Fibroblast of skin of abdomen (primary cell): ENCODE measurements at places on chromosomes 12 and 14.

DNA sequence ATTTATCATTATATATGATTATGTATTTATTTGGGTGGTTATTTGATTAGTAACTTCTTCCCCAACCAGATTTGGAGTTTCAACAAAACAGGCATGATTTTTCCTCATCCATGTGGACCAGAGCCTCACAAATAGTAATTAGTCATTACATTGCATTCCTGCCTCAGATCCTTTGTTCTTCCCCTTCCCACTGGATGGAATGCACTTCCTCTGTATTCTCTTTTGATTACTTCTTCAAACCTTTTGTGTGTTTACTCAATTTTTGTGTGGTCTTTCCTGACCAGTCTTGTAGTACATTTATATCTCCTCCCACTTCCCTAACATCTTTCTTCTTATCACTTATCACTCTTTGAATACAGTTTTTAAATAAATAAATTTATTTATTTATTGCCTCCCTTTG is 15.5 kb downstream of the SYT1 start:
- peak; percentile 42 for DNase-seq

DNA sequence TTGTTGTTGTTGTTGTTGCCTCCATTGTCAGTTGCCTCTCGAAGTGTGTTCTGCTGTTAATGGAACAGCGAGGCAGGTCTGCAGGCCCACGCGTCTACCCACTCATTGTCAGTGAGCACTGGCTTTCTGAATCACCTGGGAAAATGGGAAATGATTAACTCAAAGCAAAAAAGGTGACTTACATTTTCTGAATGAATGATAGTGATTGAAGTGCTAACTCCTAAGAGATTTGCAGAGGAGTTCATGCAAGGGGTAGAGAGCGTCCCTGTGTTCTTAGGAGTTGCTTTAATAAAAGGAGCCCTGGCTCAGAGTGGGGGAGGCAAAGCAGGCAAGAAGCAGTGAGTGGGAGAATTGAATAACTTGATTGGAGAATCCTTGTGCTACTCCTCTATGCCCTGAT is 177.6 kb downstream of the CAND1 start:
- DNase-seq, result no peak

DNA sequence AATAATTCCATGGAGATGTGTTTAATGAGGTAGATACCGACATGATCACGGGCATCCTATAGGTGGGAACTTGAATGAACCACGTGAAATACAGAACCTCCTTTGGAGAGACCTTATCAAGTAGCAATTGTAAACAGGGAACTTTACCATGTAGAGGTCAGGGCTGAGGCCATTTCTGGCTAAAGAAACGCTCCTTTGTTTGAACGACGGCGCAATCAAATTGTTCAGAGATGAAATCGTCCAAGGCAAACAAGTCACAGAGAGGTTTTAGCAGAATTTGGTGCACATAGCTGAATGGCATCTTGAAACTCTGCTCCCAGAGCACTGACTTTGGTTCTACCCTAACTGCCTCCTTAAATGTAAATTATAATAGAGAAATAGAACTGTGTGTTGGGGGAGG is 9.8 kb downstream of the PRIMA1 start:
- DNase-seq, result no peak

DNA sequence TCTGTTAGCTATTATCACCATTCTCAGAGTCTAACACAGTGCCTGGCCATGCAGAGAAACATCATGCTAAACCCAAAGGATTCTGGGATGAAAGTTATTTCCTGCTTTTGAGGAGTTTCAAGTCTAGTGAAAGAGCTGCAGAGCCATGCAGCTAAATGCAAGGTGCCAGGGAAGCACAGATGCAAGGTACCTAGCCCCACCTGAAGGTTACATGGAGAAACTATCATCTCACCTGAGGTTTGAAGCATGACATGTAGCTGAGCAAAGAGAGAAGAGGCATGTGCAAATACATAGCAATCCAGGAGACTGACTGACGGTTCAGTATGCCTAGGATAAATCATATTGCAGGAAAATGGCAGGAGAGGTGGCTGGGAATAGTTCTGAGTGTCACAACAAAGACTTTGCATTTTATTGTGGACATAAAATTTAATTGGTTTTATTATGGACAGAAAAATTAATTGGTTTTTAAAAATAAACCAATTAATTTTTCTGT is 170.4 kb downstream of the PRKD1 start:
- no peak for DNase-seq

GRCh38 chr14:89078021-89078795 is 253.8 kb downstream of the TTC8 start:
- DNase-seq, result no peak

DNA sequence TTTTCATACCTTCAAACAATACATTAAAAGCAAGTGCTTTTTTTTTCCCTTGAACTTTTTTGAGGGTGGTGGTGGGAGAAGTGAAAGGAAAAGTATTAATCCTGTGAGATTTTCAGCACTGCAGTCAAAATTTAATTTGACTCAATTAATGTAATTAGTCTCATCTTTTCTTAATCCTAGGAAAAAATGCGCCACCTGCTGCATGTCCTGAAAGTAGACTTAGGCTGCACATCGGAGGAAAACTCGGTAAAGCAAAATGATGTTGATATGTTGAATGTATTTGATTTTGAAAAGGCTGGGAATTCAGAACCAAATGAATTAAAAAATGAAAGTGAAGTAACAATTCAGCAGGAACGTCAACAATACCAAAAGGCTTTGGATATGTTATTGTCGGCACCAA is 52.2 kb downstream of the SPATA7 start:
- no peak for DNase-seq

DNA sequence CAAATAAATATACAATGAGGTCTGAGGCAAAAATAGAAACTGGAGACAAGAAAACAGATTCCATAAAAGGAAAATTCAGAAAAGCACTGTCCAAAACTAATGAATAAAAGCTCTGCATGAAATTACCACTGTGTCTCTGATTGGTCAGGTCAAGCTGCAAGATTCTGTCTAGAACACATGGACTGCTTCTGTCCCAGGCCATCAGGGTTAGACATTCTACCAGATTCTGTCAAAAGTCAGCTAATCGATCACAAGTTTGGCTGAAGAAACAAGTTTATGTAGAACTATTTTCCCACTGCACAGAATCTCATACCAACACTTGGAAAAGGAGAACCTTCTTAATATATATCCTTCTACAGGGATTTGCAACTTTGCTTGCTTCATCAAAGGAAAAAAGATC is 223.0 kb downstream of the ITPR2 start:
- DNase-seq, result no peak

- DNase-seq, result peak; percentile 97
These were observed 43.0 kb downstream of the LRIG3 start for GRCh38 chr12:58877243-58877743.

- DNase-seq, result no peak
These were observed 181.6 kb upstream of the LMNTD1 start for GRCh38 chr12:25734529-25735180.

GRCh38 chr12:15886372-15887042 is 4.3 kb downstream of the STRAP start:
- no peak for DNase-seq

GRCh38 chr12:76504606-76505005 is 55.0 kb downstream of the OSBPL8 start:
- no peak for DNase-seq

DNA sequence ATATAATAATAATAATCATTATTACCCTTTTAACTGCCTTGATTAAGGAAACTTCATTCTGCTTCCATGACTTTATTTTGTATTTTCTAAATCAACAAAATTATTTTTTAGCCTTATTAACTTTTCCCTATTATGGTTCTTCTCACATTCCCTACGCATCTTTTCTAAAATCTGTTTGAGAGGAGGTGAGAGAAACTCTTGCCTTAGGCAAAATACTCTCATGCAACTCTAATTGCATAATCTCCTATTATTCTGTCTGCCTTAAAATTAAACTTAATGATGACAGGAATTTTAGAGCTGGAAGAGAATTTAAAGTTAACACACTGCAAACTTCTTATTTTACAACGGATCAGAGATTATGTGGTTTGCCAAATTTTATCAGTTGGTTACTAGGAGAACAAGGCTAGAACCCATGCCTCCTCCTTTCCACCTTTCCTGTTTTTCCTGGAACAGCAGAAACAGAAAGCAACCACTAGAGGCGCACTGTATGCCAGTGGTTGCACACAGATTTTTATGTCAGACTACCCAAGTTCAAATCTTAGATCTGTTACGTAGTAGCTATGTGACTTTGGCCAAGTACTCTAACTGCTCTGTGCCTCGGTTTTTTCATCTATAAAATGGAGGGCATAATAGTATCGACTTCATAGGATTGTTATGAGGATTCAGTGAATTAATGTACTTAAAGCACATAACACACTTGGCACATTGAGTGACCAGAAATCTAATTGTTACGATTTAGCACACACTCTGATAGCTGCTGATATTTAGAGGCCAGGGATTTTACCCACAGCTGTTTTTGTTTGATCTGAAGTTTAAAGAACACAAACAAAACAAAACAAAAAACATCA is 4.3 kb upstream of the BRMS1L start:
- peak; percentile 28 for DNase-seq

GRCh38 chr12:52876372-52876771 is 27.6 kb upstream of the KRT78 start:
- no peak for DNase-seq

DNA sequence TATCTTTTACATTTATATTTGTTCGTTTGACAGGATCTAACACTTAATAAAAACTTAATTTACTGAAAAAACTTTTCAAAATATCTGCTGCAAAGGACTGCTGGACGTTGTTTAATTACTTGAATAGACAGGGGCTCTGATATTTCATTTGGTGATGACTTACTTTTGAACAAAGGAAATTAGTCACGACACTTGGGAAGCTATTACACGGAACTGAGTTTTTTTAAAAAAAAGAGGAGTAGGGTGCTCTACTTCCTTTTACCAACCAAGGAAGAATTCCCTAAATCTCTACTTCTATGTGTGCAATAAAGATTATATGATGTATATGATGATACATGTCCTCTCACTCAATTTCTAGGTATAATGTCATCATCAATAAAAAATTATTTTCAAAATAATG is 4.7 kb downstream of the FGD6 start:
- DNase-seq, result no peak

DNA sequence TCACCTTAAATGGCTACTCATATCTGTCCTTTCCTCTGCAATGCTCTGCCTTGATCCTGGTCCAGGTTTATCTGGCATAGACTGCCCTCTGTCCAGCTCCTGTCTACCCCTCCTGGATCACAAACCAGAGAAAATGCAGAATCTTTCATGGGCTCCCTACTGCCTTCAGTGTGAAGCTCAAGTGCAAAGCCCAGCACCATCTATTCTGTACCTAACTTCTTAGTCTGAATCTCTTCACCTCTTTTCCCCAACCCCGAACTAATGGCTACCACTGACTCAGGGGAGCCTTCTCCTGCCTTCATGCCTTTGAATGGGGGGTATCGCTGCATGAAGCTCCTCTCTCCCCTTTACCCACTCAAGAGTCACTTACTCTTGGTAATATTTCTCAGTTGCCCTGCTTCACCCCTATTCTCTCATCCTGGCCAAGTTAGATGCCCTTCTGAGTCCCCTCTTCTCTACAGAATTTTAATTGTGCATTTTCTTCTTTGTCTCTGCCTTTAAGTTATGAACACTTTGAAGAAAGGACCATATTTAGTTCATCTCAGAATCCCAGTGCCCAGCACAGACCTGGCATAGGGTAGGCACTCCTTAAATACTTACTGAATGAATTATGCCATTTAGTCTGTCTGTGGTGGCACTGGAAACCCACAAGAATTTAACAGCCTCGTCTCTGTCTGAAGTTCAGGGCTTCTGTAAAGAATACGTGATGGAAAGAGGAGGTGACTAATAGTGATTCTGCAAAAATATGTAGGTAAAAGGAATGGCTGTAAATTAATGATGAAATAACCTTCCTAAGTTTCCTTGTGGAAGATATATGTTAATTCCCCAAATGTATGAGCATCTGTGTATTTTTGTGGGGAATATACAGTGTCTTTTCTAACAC is 191.3 kb upstream of the AMIGO2 start:
- DNase-seq, result peak; percentile 97

DNA sequence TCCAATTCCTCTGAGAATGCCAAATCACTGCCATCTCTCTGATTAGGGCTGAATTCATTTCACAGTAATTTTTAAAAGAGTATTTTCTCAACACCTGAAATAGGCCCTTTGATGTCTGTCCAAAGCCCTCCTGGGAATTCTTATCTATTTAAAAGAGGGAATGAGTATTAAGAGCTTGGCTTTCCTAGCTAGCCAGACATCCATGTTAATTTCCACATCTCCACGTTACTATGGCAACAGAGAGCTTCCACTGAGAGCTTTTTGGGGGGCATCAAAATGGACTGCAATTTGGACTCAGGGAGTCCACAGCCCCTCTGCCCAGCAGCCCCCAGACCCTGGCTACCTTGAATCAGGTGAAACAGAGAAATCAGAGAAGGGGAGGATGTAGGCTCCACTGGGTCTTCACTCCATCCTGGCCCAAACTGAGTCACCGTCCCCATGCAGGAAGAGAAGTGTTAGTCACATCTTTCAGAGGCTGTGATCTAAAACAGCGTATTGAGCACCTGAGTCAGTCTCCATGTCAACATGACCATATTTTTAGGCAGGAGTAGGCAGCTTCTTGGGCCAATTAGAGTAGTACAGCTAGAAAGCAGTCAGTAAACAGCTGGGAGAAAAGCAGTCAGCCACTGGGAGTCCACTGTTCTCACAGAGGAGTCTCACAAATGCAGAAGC is 7.0 kb upstream of the FICD start:
- no peak for DNase-seq

DNA sequence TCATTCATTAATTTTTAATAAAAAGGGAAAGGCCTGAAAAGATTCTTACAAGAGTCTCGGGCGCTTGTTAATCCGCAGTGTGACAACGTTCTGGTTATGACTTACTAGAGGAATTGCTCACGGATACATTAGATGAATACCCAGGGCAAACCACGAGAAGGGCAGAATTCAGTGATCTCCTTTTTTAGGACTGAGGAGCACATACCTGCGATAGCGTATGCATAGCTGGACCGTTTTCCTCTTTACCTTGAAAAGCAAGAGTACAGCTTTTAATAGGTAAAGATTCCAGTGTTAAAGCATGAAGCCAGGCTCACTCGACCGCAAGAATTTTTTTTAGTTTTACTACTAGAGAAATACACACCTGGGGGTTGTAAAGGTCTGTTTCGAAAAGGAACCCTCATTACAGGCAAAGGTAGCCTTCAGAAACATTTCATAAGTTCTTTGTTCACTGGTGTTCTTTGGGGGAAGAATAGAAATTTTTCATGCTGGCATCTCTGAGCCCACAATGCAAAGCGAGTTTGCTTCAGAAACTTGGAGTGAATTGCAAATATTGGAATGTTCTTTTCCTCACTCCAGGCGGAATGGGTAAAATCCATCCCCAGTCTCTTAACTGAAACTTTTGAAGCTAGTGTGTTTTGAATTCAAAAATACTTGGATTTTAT is 953 bp downstream of the MAPK1IP1L start:
- DNase-seq, result peak; percentile 26

GRCh38 chr12:29682088-29682487 is 101.7 kb downstream of the TMTC1 start:
- DNase-seq, result no peak

- DNase-seq, result no peak
These were observed 12.3 kb downstream of the KDM2B start for GRCh38 chr12:121568518-121568917.

GRCh38 chr12:108355069-108355468 is 16.0 kb upstream of the CMKLR1 start:
- no peak for DNase-seq
